ENCODE measurements at places on chromosomes 13 and 19.

- no peak for DNase-seq
Observed at GRCh38 chr13:112972867-112973576, 4.0 kb downstream of the MCF2L start.

GRCh38 chr19:54729416-54730188 lies 5.4 kb downstream of the KIR3DL3 start:
- no peak for DNase-seq

- no peak for DNase-seq
Observed at GRCh38 chr13:83008212-83008929, 873.9 kb downstream of the SLITRK1 start.

DNA sequence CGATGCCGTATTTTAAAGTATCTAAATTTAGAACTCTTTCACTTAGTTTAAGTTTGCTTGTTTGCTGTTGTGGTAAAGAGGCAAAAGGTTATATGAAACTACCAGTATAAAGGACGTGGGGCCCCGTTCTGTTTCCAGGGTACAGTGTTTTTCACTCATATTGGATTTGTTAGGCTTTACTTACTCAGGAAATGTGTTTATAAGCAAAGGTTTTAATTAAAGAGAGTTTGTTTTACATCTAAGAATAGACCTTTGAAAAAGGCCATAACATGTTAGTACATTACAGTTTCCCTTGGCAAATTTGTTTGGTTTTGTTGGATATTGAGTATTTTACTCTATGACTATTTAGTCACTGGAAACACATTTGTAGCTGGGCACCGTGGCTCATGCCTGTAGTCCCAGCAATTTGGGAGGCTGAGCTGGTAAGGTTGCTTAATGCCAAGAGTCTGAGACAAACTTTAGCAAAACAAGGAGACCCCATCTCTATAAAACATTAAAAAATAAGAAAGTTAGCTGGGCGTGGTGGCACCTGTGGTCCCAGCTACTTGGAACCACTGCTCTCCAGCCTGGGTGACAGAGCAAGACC lies 7.1 kb downstream of the DGKH start:
- DNase-seq: no peak

- DNase-seq: no peak
Observed at GRCh38 chr19:32238076-32238475, 107.3 kb upstream of the ZNF507 start.

- no peak for DNase-seq
Observed at GRCh38 chr13:40169476-40169875, 497.0 kb downstream of the FOXO1 start.

GRCh38 chr13:64256751-64257150 lies 2841.1 kb upstream of the PCDH20 start:
- no peak for DNase-seq

DNA sequence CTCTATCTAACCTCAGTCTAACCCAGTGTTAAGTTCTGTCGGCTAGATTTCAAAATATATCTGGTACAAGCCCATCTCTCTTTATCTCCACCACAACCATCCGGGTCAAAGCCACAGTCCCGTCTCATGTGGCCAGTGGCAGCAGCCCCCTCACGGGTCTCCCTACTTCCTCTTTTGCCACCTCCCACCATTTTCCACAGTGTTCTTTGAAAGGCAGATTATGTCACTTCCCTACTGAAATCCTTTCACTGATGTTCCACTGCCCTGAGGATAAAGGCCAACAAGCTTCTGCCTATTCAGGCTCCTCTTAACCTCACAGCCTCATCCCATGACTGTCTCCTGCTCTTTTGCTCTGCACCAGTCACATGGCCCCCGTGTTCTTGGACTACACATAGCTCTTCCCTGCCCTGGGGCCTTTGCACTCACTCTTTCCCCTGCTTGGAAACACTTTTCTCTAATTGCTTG lies 117.2 kb downstream of the UBL3 start:
- DNase-seq: no peak

GRCh38 chr13:38872693-38873092 lies 117.9 kb downstream of the STOML3 start:
- DNase-seq: no peak

GRCh38 chr13:99339736-99340397 lies 32.7 kb upstream of the GPR183 start:
- DNase-seq: no peak

- no peak for DNase-seq
Observed at GRCh38 chr13:89568276-89568675, 1779.2 kb upstream of the MIR17HG start.

DNA sequence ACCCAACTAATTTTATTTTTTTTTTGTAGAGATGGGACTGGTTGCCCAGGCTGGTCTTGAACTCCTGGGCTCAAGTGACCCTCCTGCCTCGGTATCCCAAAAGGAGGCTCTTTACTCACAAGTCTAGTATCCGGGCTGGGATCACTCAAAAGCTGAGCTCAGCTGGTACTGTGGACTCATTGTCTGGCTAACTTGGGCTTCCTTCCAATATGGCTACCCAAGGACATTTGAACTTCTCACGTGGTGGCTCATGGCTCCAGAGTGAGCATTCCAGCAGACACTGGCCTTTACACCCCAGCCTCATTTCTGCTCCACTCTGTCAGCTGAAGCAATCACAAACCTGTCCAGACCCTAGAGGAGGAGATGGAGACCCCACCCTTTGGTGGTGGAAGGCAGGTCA lies 28.9 kb downstream of the HPN start:
- no peak for DNase-seq

- no peak for DNase-seq
Observed at GRCh38 chr13:71015021-71015420, 852.0 kb downstream of the DACH1 start.

DNA sequence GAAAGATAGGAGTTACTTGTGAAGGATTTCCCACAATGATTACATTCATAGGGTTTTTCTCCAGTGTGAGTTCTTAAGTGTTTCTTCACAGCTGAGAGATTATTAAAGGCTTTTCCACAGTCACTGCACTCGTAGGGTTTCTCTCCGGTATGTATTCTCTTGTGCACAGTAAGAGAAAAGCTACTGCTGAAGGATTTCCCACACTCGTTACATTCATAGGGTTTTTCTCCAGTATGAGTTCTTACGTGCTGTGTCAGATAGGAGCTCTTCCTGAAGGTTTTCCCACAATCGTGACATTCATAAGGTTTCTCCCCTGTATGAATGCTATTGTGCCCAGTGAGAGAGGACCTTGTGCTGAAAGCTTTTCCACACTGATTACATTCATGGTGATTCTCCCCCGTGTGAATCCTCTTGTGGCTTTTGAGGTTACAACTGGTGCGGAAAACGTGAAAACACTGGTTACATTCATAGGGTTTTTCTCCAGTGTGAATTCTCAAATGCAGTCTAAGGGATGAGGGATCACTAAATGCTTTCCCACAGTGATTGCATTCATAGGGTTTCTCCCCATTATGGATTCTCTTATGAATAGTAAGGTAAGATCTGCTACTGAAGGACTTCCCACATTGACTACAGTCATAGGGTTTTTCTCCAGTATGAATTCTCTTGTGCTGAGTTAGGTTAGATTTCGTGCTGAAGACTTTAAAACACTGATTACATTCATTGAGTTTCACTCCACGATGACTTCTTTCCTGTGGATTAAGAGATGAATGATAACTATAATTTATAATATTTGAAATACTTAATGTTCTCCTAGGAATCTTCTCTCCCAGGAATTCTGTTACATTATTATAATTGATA lies 20.6 kb downstream of the ZNF558 start:
- no peak for DNase-seq

DNA sequence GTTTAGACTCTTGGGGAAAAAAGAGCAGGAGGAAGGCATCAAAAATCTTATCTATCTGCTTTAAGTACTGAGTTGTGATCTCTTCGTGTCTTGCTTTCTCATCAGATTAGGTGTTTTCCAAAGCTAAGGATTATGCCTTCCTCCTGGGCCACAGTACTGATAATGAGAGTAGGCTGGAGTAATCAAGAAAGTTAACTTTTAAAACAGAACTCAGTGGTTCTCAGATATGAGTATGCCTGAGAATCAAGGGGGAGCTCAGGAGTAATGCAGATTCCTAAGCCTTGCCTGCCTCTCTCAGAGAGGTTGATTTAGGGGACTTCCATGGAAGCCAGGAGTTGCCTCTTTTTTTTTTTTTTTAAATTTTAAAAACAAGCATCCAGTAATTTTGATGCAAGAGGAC lies 23.5 kb downstream of the CDADC1 start:
- no peak for DNase-seq

- no peak for DNase-seq
Observed at GRCh38 chr19:13262450-13262849, 112.2 kb downstream of the IER2 start.

DNA sequence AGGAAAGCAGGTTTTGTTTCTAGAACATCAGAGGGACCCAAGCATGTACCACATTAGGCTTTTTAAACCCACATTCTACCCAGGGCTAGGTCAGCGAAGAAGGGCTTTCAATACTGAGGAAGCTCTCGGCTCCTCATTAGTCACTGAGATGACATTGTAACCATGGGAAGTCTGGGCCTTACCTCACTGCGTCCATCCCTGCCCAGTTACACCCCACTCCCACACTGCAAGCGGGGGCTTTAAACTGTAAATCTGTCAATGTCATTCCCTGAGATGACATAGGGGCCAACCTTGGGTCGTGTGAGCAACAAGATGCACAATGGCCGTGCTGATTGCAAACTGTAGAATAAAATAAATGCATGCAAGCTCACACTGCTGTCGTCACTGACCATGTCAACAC lies 21.7 kb upstream of the TFDP1 start:
- no peak for DNase-seq

GRCh38 chr19:1882089-1882785 lies 3.1 kb downstream of the ABHD17A start:
- DNase-seq: peak; percentile 59

DNA sequence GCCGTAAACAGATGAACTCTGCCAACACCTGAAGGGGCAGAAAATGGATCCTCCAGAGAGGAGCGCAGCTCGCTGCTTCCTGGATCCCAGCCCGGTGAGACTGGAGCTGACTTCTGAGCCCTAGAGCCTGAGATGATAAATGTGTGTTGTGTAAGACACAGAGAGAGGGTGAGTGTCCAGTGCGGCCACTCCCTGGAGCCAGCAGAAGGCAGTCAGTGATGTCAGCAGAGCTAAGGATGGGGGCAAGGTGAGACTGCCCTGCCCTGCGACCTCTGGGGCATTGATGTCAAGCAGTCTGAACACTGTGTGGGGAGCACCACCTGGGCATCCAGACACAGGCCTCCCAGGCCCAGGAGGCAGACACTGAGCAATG lies 9.7 kb upstream of the SLC35E1 start:
- no peak for DNase-seq

DNA sequence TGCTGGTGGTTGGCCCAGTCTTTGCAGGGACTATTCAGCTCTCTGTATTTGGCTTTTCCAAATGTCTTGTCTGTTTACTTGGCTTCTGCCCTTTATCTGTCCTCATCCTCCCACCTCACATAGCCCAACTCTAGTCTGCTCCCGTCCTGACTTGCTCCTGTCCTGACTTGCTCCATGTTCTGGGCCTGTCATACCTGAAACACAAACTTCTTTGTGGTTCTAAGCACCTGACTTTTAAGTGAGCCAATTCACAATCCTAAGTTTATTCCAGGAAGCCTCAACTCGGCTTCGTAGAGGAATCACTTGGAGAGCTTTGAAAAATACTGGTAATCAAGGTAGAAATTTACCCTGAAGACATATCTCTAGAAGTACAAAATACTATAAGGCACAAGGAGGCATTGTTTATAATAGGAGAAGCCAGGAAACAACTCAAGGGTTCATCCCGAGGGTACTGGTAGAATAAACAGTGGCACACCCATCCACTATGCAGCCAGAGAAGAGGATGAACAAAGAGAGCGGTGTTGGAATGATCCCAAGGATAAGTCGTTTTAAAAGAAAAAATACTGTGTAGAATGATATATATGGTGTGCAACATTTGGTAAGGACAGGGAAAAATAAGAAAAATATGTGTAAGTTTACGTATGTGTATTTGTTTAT lies 284.5 kb downstream of the FGF14 start:
- DNase-seq: no peak

DNA sequence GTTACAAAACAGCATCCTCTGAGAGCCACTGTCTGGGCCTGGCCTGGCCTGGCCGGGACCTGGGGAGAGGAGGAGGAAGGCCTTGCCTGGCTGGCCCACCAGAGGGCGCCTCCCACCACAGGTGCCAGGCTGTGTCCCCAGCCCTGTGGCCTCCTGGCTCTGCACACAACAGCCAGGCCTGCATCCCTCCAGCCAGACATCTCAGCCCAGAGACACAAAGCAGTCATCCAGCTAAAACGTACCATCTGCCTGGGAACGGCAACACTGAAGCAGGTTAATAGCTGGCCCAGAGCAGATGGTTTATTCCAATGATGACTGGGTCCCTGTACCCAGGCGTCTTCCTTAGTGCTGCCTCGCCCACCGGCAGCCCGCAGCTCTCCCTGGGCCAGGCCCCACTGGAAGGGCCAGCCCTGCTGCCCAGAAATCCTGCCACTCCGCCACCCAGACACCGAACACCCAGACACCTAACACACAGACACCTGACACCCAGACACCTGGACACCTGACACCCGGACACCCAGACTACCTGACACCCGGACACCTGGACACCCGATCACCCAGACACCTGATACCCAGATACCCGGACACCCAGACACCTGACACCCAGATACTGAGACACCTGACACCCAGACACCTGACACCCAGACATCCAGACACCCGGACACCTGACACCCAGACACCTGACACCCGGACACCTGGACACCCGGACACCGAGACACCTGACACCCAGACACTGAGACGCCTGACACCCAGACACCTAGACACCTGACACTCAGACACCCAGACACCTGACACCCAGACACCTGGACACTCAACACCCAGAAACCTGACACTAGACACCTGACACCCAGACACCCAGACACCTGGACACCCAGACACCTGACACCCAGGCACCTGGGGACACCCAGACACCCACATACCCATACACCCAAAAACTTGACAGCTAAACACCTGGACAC lies 20.1 kb downstream of the C19orf12 start:
- DNase-seq: peak; percentile 62

- no peak for DNase-seq
Observed at GRCh38 chr13:48979892-48980291, 4.2 kb downstream of the FNDC3A start.

GRCh38 chr13:44759384-44760360 lies 183.5 kb upstream of the TSC22D1 start:
- no peak for DNase-seq

DNA sequence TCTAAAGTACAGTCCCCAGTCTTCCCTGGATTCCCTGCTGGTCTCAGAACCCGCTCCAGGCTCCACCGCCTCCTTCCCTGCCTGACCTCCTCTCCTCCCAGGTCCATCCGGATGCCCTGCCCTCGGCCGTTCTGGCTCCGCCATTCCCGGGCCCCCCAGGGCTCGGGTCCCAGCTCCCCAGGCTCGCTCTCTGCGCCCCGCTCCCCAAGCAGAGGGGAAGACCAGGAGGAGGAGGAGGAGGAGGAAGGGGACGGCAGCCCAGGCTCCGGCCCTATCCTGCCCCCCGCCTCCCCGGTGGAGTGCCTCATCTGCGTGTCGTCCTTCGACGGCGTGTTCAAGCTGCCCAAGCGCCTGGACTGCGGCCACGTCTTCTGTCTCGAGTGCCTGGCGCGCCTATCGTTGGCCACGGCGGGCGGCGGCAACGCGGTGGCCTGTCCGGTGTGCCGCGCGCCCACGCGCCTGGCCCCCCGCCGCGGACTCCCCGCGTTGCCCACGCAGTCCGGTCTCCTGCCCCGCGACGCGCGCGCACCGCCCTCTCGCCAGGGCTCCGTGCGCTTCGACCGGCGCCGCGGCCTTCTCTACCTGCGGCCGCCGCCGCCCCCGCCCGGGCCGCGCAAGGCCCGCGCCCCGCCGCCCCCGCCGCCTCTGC lies 647 bp downstream of the RNF225 start:
- no peak for DNase-seq

GRCh38 chr13:52161181-52161646 lies 1.8 kb upstream of the NEK3 start:
- DNase-seq: no peak

Data from stimulated activated CD8-positive, alpha-beta memory T cell treated with anti-CD3 and anti-CD28 coated beads, Interleukin-12 subunit alpha, Interleukin-12 subunit beta, amount 100 ng/mL, for 4 hours (primary cell).